ENCODE measurements at places on chromosomes 11 and 22.
A peak's percentile ranks its signal among the peaks of the same experiment; 100 is the strongest.

- no peak for DNase-seq
Measured at GRCh38 chr11:14388352-14388751, 29.4 kb upstream of the RRAS2 start.

DNA sequence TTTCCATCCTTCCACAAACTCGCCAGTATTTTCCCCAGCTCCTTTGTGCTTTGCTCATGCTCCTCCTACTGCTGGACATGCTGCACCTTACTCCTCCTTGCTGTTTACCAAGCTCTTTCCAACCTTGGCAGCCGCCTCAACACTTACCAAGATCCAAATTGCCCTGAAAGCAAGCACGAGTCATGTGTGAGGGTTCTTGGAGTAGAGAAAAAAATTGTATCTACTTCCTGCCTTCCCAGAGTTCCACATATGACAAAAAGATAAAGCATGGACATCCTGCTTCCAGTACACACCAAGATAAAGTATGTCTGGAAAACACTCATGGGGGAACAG, 767.5 kb downstream of the NTM start:
- no peak for DNase-seq

DNA sequence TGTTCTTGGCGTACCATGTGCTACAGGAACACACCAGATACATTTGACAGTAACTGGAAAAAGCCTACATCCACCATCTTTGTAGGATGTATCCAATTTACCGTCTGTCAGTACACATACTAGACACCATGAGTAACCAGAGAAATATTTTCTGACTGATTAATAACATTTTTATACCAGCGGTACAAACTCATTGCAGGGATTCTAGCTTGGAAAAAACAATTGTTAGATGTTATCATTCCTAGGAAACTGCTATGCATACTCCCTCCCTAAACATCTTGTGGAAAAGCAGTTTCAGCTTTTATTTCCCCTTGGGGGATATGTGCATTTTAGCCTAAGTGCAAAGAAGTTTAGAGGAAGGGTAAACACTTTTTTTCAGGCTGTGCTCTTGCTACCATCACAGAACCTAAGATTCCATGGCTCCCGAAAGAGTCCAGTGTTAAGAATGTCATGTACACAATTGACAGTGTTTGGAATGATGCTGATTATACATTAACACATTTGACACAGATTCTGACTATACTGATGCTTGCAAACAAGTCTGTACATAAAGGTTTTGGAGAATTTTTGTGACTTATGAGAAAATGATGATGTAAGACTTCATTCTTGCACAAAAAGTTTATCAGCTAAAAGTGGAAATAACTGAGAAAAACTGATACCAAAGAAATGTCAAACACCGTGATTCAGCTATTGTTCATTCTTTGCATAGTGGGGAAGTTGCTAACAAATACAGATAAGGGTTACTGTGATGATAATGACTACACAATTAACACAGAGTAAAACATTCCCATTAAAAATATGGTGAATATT, 23.7 kb downstream of the NCF4 start:
- DNase-seq, result peak; percentile 5

DNA sequence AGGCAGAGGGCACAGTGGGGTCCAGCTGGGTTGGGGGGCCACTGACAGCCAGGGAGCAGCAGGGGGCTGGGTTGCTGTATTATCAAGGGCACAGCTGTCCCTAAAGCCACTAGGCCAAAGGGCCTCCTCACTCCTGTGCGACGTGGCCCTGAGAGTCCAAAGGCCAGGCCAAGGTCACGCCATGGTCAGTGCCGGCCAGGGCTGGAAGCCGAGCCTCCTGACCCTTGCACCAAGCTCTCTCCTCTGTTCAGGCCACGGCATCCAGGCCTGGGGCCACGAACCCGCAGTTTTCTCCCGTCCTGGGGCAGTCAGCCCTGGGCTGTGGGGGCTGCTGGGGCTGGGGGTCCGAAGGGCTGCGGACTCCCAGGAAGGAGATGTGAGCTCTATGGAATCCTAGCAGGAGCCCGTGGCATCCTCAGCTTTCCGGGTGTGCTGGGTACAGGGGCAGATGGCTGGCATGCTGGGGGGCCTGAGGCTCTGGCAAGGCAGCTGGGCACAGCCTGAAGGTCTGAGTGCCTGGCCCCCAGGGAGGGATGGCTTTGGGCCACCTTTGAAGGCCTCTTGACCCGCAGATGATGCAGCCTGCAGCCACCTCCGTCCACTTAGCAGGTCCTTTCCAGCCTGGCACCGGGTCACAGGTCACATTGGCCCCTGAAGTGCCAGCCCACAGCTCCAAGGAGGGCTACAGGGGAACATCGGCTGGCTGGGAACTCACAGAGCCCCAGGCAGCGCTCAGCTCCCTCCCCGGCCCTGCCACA, 17.3 kb upstream of the PPARA start:
- DNase-seq, result no peak

DNA sequence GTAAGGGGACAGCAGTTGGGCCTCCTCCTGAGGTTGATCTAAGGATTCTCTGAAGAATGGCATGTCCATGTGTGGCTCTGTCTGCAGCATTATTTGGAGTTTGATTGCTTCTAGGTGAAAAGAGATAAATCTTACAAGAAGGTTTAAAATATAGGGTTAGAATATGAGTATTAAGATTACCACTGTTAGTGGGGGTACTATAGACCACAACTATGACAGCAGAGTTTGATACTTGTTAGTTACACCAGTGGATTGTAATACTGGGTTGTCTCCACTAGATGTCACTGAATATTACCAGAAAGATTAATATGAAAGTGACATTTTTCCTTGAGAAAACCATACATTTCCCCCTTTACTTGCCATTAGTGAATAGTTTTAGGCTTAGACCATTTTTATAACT, 47.9 kb downstream of the ZNF280B start:
- DNase-seq, result peak; percentile 13

- DNase-seq, result no peak
Measured at GRCh38 chr22:20486229-20486628, 9.4 kb downstream of the KLHL22 start.

GRCh38 chr22:50185375-50186087, at the start of gene TRABD:
TRABD (plus strand) TSS chr22:50185913; CDS start chr22:50193061, 7,148 bp downstream.
- peak; percentile 92 for DNase-seq

DNA sequence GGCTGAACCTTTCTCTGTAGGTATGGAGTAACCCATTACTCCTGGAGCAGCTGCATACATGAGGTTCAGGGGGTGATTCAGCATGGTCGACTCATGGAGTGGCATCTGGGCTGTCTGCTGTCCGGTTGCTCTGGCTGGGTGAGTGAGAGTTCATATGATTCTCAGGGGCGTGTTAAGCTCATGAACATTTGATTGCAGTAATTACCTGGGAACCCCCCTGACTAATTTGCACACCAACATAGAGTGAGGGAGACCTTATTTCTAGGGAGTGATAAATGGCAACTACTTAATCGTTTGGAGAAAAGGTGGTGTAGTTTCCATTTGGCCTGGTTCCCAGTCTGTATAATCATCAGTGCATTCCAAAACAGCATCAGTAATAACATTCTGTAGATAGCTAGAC, 661.9 kb downstream of the ETS1 start:
- DNase-seq, result no peak
